ENCODE measurements at places on chromosomes 4 and X.

- DNase-seq: no peak
Measured at GRCh38 chr4:90603540-90603939, 476.3 kb downstream of the CCSER1 start.

DNA sequence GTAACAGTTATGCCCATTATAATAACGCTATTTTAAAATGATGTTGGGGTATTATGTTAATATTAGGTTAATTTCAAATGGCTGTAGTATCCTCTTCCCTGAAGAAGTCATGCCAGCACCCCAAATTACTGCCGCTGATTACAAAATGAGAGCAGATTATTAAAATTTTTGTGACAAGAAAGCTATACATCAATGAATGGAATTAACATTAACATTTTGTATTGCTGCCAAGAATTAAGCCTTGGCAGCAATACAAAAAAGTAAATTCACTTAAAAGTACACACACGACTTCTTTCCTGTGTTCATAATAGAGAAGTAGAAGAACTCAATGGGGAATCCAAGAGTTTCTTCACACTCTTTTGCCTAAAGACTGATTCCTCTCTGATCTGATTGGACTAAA, 482.8 kb downstream of the STIM2 start:
- no peak for DNase-seq

DNA sequence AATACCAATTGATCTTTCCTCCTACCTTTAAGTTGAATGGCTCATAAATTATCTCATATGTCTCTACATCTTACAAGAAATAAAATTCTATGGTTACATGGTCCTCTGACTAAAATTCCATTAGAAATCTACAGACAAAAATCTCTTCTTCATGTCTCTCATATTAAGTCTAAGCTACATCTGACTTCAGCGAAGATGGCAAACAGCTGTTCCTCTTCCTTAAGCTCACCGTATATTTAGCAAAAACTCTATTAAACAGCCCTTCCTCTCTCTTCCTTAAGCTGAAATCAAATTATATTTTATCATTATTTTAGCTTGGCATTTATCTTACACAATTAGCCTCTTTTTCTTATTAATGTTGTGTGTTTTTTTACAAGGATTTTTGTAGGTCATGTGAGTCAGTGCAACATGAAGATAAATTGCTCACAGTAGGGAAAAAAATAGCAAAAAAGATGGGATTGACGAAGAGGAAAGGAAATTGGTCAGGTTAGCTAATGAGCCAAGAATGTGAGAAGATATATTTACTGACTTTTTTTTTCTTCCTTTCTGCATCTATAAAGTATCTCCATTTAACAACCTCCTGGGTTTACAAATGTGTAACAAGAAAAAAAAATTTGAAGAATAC, 2412.8 kb downstream of the ARAP2 start:
- no peak for DNase-seq

DNA sequence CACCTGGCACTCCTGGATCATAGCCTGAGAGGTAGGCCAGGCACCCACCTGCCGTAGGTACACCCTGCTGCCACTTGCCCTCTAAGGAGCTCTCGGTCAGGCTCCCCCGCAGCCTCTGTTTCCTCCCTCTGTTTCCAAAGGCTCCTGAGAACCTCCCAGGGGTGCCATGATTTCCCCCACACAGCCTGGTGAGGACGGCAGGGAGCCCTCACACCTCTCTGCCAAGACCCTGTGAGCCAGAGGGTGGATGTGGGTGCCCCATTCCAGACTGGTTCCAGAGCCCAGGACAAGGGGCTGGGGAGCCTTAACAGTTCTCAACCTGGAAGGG, 1.6 kb upstream of the ABLIM2 start:
- no peak for DNase-seq

DNA sequence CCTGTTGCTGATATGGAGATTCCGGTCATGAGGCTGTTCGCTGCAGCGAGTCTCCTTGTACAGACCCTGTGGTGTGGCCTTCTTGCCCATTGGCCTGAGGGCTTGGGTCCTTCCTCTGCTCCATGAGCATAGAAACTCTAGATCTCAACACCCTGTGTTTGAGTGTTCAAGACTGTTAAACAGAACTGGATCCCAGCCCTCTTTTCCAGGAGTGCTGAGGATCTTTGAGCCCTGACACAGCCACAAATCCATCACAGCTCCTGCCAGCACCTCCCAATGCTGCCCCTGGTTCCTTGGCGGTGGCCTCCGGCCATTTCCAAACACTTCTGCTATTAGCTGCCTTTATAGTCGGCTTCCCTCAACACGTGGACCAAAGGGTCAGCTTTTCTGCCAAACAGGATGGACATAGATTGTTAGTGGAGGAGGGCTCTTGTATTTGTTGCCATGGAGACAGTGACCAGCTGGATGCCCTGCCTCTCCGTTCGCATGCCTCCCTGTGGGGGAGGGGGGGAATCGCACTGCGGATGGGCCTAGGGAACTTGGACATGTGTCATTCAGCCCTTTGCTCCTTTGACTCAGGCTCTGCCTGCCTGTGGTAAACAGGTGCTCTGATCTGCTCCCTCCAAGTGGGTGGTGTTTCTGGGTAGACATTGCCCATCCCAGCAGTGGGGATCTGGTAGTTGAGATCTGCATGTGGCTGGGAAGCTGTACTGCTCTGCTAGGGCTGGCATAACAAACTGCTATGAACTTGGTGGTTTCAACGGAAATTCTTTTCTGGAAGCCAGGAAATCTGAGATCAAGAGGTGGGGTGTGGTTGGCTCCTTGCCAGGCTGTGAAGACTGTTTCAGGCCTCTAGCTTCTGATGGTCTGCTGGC, 6.9 kb upstream of the WDR1 start:
- no peak for DNase-seq

DNA sequence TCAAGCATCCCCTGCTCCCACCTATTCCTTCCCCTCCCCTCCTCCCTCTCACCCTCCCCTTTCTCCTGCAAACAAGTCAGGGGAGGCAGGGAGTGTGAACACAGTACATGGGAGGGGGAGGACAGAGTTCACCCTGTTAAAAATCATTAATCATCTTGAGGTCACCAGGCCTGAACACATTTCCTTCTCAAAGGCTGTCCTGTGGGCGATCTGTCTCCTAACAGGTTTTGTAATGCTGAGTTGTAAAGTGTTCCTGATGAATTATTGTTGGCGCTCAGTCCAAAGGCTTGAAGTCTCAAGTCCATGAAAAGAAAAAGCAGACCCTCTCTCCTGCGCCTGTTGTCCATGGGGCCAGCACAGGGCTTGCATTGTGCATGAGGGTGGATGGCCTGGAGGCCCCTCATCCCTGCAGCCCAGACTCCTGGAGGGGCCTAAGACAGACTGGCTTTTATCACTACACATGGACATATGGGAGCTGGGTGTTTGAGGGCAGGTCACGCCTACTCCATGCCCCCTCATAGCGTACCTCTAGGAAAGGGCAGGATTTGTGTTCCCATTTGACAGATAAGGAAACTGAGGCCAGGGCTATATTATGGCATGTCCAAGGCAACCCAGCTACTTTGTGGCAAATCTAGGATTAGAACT, 189.1 kb downstream of the RAB28 start:
- no peak for DNase-seq

DNA sequence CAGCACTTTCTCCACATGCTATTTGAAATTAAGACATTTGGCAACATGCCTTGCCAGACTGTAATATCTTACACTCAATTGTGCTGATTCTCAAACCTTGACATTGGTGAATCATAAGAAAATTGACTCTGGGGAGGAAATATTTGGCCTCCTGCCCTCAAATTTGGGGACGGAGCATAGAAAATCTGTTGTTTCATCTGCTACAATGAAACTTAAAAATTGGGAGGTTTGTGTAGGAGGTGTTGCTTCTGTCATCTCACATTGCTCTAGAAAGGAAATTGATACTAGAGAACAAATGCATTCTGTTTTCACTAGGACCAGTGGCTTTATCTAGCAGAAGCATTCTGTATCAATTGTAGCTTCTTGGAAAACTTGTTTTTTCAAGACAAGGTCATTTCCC, 5.3 kb downstream of the OCRL start:
- DNase-seq: no peak

Data from activated T-cell treated with anti-CD3 and anti-CD28 coated beads, Interleukin-2, amount 50 U/mL, for 1 hour (primary cell).